ENCODE measurements at places on chromosomes 1 and 21.

- DNase-seq = no peak
Observed at GRCh38 chr1:201095581-201095980, 16.6 kb downstream of the CACNA1S start.

- no peak for DNase-seq
Observed at GRCh38 chr21:19268686-19269085, 865.1 kb upstream of the TMPRSS15 start.

DNA sequence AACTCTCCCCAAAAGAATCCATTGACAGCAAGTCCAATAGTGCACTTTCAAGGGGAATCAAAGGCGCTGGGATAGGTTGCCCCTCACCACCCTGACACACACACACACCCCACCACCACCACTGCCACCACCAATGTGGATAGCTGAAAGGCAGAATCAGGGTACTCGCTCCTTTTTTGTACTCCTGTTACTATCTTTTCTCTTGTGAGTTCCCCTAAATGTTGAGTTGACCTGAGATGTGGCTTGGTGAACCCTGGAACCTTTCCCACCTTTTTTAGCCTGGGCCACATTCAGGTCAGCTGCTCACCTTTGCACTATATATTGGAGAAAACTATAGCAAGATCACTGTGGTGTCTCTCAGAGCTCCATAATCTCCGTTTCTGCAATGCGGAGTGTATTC is 3.9 kb downstream of the S100A8 start:
- no peak for DNase-seq

DNA sequence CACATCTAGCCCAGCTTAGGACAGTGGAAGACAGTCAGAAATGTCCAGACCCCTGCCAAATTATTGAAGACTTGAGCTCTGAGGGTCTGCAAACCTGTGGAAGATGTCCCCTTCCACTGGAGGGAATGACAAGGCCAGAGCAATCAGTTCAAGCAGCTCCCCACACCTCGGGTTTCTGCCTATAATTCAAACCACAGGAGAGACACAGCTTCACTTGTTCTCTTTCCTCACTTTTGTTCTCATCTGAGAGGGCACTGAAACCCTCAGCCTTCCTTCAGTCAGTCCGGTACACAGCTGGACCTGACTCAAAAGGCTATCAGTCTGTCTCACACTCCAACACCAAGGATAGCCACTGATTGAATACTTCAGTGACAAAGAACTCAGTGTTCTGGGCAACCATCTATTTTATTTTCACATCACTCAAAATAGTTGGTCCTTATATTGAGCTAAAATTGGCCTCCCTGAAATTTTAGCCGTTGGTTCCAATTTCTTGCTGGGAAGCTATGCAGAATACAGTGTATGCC is 70.1 kb downstream of the TENT5C start:
- no peak for DNase-seq

DNA sequence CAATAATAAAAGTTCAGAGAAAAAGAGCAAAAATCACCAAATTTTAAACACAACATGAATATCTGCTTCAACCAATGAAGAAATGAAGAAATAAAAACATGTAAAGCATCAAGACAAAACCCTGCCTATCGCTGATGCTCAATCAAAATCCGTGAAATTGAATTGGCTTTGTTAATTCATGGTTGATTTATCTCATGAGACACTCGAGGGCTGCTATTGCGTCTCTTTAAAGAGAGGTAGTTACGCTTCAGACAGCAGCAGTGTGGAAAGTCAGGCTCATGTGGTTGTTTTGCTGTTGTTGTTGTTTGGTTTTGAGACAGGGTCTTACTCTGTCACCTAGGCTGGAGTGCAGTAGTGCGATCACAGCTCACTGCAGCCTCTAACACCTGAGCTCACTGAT is 65.5 kb upstream of the RGS7 start:
- no peak for DNase-seq

DNA sequence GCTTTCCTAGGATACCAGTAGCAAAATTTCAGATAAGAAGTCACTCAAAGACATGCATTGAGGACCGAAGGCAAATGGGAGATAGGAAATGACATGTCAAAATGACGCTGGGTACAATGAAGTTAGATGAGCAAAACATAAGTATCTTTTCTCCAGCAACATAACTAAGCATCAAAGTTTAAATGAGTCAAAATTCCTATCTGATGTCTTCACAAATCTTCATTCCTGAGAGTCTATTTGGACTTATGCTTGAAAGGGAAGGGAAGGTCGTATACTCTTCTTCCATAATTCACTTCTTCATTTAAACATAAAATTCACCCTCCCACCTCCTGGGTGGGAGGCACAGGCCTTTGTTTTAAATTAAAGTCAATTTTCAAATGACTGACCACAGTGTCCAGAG is 4.1 kb upstream of the TMEM81 start:
- DNase-seq = no peak

DNA sequence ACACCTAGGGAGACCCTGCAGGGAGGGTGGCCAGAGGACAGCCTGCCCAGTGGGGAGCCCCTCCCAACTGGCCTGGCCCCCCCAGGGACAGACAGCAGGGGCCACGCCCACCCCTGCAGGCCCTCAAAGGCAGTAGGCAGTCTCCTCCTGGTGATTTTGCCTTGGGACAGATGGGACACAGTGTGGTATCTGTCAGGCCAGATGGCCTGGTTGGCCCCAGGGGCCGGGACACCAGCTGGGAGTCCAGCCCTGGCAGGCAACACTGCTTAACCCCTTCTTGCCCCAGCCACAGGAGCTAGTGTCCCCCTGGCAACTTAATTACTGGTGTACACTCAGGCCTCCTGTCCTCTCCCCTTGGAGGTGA is 17.8 kb downstream of the IFFO2 start:
- DNase-seq = no peak

GRCh38 chr1:221697923-221698425 is 43.9 kb downstream of the DUSP10 start:
- no peak for DNase-seq

GRCh38 chr1:35264871-35265270 is 3.6 kb upstream of the ZMYM4 start:
- no peak for DNase-seq

DNA sequence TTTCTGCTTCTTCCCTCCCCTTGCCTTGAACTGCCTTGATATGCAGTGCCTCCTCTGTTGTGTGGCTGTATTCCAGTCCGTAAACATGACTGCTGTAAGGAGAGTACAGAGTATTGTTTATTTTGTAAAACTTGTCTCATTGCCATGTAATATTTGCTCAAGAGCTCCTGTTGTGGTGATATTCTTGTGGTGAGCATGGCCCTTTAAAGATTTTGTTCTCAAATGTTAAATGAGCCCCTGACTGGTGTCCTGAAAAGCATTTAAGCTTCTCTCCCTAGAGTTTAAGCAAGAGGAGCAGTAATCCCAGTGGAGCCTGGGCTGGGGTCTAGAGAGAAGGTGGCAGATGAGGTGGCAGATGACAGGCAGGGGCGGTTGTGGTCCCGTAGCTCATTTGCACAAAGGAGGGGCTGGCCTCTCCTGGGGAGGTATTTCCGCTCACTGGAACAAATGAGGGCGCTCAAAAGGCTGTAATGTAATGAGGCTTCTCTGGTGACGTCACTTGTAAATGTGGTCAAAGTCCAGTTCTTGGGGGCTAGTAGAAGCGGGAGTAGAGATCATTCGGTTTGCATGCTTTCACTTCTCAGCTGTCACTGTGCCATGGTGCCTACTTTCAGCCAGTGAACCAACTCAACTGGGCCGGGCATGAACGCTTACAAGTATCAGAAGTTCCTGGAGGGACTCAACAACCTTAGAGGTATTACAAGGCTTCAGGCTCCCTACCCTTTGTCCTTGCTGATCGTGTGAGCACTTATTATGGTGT is 46.0 kb upstream of the MACF1 start:
- peak; percentile 85 for DNase-seq

- no peak for DNase-seq
Observed at GRCh38 chr21:31880816-31881215, 8.0 kb downstream of the HUNK start.

DNA sequence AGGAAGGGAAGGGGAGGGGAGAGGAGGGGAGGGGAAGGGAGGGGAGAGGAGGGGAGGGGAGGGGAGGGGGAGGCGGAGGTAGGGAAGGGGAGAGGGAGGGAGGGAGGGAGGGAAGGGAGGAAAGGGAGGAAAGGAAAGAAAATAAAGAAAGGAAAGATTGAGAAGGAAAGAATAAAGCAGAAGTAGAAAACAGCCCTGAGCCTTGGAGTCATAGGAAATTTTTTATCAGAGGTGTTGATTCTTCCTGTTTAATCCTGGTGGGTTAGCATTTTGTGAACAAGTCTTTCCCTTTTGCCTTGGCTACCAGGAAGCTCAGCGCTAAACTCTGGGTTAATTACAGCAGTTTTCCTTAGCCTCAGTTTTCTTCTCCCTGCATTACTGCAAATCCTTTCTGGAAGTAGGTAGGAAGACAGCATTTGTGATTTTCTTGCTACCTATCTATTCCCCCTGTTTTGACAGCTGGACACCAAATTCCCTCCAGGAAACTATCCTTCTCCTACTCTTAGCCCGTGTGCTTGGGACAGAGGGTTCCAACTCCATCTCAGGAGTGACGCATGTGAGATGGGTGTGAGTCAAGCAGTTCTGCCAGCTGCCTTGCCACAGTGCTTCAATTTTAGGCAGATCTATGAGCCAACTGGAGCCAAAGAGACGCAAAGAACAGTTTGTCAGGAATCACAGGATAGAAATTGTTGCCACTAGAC is 26.9 kb downstream of the TOMM20 start:
- DNase-seq = no peak

DNA sequence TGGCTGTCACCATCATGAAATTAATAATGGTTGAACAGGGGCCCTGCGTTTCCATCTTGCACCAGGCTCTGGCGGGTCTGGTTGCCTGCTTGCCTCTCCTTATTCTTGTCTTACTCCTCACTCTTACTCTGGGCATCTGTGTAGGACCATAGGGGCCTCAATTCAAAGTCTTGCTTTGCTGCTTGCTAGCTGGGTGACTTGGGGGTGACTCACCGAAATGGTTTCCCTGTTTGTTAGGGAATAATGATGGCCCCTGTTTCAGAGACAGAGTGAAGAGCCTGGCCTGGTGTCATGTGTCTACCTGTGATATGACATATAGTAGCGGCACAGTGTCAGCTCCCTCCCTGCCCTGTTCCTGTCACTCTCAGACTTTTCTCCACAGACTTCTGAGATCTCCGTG is 24.6 kb downstream of the KCNC4 start:
- DNase-seq = no peak

GRCh38 chr1:23745515-23745914 is 2.2 kb downstream of the ELOA start:
- no peak for DNase-seq

DNA sequence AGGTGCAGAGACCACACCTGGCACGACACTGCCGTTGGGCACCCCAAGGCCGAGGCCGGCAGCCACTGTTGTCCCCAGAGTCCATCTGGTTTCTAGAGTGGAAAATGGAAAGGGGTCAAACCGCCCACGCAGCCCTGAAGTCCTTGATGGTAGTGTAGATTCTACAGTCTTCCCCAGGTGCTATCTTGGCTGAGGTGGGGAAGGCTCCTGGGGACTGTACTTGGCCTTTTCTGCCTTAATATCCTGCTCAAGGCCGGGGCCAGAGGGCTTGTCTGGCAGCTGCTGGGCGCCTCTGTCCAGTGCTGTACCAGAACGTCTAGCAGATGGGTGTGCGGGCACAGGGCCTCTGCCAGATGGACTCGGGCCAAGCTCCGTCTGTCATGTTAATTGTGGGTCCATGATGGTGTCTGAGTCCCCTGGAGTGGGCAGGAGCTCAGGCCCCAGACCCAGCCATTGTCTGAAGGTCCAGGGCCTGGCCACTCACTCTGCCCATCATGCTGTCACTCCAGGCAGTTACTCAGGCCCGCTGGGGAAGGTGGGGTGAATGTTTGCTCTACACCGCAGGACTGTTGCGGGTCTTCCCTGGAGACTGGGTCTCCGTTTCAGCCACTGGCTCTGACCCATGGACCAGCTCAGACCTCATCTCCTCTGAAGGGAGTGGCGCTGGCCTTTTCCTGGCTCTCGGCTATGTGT is 161.9 kb upstream of the COL6A1 start:
- DNase-seq = no peak

DNA sequence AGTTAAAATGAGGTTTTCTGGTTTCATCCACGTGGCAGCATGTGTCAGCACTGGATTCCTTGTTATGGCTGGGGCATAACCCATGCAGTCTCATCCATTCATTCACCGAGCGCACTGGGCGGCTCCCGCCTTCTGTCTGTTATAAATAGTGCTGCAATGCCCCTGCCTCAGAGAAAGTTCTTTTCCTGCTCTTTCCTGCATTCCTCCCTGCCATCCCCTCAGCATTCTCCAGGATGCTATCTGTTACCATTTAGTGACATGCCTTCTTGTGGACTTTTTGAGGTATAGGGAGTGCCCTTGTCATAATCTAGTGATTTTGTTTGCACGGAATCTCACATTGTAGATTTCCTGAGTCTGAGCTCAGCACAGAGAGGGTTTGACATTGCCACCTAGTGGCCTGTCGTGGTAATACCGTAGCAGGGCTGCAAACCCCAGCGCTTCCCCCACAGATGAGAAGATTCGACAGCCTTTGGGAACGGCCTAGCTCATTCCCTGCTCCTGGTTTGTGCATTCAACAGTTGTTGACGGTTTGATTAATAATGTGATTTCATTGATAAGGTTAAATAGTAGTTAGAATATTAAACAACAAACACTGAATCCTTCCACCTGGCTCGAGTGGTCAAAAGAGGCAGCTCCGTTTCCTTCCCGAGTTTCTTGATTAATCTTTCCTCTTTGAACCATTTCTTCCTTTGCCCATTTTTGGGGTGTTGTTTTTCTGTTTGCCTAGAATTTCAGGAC is 46.3 kb downstream of the UMODL1 start:
- DNase-seq = no peak

DNA sequence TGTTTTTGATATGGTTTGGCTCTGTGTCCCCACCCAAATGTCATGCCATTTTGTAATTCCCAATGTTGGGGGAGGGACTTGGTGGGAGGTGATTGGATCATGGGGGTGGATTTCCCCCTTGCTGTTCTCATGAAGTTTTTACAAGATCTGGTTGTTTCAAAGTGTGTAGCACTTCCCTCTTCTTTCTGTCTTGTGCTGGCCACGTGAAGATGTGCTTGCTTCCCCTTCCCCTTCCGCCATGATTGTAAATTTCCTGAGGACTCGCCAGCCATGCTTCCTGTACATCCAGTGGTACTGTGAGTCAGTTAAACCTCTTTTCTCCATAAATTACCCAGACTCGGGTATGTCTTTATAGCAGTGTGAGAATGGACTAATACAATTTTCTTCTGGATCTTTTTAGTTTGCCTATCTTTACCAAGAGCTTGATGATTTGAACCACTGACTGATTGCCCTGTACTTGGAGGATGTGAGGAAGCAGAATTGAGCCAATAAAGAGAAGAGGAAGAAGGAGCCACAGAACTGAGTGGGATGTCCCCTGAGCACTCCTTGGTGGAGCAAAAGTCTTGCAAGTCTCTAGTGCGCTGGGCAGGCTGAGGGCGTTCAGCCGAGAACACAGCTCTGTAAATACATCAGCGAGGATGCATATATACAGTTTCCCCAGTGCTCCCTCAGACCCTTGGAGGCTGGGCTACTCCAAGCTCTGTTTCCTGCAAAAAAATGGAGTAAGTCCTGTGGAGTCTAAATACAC is 102.6 kb downstream of the CYYR1 start:
- no peak for DNase-seq
